ENCODE measurements at places on chromosomes 5 and 9.

DNA sequence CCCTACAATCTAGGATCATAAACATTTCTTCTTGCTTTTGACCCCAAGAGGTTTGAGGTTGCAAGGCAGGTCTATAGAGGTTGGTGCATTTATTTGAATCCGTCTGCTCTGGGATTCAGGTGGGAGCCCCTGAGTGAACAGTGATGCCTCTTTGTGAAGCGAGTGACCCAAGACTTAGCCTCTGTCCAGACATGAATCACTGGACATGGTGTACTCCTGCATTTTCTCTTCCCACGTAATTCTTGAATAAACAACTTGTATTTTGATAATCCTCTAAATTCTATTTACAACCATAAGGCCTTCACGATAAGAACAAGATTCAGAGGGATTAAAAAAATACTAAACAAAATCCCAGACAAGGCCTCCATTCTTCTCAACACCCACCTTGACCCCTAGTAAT lies 67.5 kb upstream of the PLPP6 start:
- no peak for DNase-seq

GRCh38 chr5:10533226-10533625 lies 30.6 kb upstream of the ANKRD33B start:
- DNase-seq, result no peak

DNA sequence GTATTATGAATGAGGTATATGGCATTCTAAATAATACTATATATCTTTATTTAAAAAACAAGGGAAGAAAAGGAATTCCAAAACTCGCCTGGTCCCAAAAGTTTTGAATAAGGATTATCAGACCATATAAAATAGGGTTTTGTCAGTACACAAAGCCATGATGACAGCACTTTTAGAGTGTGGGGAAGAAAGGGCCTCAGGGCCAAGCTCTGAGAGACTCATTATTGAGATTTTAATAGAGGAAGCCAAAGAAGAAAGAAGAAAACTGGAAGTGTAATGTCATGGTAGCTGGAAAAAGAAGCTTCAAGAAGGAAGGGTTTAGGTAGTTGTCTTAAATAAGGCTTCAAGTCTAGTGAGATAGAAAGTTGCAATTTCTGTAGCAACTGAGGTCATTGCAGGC lies 53.0 kb downstream of the FCHO2 start:
- no peak for DNase-seq

GRCh38 chr5:108295578-108296368 lies 86.1 kb downstream of the FBXL17 start:
- DNase-seq, result no peak

DNA sequence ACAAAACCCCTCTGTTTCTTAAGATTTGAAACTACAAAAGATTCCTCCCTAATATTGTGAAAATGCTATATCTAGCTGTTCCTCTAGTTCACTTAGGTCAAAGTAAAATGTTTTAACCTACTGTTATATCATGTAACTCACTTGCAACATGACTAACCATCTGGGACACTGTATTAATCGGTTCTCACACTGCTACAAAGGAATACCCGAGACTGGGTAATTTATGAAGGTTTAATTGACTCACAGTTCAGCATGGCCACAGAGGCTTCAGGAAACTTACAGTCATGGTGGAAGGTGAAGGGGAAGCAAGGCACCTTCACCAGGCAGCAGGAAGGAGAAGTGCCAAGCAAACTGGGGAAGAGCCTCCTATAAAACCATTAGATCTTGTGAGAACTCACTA lies 34.7 kb downstream of the DIMT1 start:
- DNase-seq, result no peak

DNA sequence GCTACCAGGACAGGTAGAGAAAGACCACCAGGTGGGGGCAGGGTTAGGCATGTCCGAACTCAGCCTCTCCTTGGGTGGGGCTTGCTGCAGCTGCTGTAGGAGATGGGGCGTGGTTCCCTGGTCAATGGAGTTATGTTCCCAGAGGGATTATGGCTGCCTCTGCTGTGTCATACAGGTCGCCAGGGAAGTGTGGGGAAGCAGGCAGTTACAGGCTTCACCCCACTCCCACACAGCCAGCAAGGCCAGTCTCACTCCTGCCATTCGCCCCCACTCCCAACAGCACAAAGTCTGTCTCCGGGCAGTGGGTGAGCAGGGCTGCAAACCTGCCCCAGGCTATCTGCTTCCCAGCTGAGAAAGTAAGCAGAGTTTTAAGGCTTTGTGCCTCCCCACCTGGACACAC lies 20.0 kb upstream of the CEP72 start:
- no peak for DNase-seq

- no peak for DNase-seq
Measured at GRCh38 chr5:79561525-79561893, 47.6 kb upstream of the HOMER1 start.

GRCh38 chr5:24245821-24246220 lies 399.0 kb downstream of the CDH10 start:
- DNase-seq, result no peak

GRCh38 chr9:128636556-128637530 lies 19.8 kb downstream of the DYNC2I2 start:
- no peak for DNase-seq

GRCh38 chr5:171437286-171437821 lies 17.9 kb downstream of the FGF18 start:
- DNase-seq, result no peak

GRCh38 chr5:95252801-95253200 lies 32.1 kb downstream of the MCTP1 start:
- DNase-seq, result no peak

DNA sequence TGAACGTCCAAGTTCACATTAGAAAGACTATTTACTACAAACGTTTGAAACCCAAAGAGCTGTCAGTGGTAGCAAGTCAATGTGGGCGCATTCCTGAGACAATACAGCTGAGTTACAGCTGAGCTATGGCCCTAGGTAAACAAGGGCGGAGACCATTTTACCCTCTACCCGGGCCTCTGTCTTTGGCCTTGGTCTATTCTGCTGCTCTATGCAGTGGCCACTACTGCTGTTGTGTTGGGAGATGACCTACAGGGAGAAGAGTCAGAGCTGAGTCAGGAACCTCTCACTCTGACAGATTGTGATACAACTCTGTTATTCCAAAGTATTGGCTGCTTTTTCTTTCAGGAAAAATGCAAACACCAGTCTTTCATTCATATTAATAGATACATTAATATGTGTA lies 700.6 kb downstream of the SEMA5A start:
- no peak for DNase-seq

DNA sequence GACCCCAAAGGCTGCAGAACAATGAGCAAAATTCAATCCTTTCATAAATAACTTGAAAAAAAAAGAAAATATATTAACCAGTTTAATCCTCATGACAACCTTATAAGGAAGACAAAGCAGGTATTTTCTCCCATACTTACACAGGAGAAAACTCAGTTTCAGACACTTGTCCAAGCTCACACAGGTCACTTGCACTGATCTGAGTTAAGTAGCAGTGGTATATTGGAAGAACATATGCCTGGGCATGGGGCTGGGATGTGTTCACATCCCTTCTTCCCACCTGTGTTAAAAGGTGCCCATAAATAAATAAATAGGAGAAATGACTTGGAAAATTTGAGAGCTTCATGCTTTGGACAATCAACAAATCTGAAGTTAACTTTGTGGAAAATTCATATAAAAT lies 63.5 kb upstream of the SELENOP start:
- no peak for DNase-seq

DNA sequence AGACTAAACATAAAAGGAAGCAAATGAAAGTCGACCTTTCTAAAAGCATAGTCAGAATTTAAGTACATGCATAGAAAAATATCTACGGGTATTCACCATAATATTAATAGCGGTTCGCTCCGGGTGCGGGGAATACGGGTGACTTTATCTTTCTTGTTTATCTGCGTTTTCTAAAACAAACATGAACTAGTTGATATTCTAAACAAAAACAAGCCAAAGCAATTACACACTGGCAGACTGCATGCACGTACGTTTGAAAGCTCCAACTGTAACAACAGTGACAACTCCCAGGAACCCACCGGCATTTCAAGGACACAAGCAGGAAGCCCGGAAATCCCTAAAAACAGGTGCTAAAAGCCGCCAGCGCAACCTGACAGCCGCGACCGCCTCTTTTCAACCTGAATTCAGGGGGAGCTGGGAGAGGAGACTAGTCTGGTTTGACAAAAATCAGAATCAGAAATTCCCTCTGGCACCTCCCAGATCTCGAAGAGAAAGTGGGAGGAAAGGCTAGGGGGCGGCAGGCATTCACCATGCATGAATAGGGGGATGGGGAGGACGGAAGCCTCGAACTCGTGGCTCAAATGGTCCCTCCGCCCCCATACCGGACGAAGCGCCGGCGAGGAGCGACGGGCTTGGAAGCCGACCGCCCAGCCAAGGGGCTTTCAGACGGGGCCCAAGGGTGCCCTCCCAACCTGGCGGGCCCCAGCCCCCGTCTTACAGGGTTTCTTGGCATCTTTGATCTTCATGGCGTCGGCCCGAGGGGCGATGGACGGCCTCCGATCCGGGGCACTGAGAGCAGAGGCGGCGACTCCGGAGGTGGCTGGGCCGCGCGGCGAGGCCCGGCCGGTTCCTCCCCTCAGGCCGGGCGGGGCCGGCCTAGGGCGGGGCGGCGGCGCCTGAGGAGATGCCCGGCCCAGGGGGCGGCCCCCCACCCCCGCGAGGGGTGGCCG lies at the start of gene PANK3:
TSS of gene PANK3 (minus strand) at position 831 of the 950 bp plus-strand sequence. CDS start at position 746, 85 bp downstream.
- DNase-seq, result no peak

- DNase-seq, result peak; percentile 24
Measured at GRCh38 chr9:34650816-34651215, 1.2 kb upstream of the IL11RA start.

GRCh38 chr5:133754575-133755169 lies 142.3 kb upstream of the FSTL4 start:
- no peak for DNase-seq

GRCh38 chr5:159342840-159343239 lies 12.6 kb upstream of the IL12B start:
- DNase-seq, result no peak

GRCh38 chr5:83026930-83027687 lies 50.1 kb downstream of the TMEM167A start:
- no peak for DNase-seq

DNA sequence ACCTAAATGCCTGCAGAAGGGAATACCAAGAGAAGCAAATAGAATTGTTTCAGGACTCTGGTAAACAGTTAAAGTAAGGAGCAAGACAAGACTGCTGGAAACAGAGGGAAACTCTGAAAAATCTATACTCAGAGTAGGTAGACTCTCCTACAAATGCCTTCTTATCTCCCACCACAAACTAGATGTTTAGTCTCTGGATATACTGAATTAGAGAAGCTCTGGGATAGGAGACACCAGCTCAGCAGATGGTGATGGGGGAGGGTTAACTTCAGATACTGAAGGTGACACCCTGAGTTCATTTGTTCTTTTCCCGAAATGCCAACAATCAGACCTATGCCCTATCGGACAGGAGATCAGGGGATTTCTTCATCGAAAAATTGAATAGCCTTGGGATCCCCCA lies 54.1 kb upstream of the CHD1 start:
- DNase-seq, result no peak

GRCh38 chr5:153659039-153659736 lies 168.7 kb downstream of the GRIA1 start:
- no peak for DNase-seq

- no peak for DNase-seq
Measured at GRCh38 chr5:179618923-179619554, 4.4 kb downstream of the HNRNPH1 start.

DNA sequence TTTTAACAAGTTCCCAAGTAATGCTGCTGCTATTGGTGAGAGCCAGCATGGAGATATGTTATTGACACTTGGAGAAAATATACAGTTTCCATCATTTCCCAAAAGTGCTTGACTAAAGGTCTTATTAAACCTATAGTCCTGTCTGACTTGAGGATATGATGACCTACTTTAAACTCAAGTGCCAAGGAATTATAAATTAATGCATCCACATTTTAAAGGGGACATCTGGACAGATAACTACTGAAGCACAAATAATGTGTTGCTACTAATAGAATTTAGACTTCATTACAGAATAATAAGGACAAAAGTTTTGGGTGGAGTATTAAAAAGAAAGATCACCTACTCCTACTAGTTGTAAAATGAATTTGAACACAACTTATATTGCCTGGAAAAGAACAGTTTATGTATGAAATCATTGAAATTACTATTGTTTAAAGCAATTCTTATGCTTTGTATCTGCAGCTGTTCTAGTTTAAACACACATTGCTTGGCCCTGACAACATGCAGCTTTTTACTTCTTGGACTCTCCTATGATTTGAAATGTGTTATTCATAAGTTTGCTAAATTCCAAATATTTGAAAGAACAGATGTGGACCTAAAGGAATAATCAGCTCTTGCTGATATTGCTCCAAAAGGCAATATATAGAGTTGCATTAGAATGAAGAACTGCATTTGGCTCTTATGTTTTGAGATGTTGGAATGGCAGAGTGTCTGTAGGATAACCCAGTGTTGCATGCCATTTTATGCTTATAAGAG lies 73.4 kb downstream of the SGCD start:
- no peak for DNase-seq

DNA sequence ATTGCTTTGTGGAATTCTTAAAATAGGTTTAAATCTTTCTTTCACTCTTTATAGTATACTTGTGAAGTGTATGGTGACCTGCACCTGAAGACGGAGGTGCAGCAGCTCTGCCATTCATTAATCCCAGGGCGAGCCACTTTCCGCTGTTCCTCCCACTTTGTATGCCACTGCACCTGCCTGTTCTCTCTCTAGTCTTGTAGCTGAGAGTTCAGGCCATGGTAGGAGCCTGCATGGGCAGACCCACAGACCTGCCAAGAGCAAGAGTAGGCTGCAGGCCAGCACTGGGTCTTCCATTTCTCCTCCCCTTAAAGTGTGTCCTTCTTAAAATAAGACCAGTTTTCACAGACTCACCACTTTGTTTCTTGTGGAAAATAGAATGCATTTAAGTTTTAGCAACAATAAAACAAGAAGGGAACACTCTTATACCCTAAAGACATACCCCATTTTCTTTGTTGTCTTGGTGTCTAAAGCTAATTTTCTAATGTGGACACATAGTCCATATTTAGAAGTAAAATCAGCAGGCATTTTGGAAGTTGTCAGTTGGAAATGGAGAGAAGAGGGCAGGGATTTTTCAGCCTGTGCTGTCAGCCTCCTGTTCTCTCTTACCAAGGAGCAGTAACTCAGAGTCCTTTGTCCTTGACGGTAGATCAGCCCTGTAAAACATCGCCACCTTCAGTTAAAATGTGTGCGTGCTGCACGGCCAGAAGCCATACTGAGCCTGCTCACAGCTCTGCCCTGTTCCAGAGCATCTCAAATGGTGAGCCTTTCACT lies 103.2 kb downstream of the SNCAIP start:
- no peak for DNase-seq

DNA sequence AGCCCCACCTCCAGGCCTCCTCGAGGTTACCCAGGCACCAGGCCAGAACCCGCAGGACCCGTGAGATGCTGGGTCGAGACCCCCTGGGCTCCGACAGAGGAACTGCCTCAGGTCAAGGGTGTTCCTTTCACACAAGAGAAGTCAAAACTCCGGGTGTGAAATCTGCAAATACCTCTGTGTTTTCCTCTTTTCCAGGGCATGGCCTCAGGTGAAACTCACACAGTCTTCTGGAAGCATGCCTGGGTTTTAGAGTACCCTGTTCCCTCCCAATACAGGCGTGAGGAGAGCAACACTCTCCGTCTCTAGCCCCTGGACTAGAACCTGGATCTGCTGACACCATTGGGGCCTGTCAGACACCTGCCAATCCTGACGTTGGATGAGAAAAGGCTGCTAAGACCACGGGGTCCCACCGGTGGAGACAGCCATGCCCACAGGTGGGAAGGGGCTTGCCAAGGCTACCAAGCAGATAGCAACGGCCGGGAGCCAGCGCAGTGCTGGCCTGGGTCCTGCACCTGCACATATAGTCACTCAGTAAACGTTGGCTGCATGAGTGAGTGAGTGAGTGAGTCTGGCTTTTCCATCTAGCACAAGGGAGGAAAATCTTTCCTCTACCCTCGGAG lies 182.0 kb upstream of the PPP1R26 start:
- no peak for DNase-seq

GRCh38 chr5:126199467-126199866 lies 223.7 kb upstream of the GRAMD2B start:
- no peak for DNase-seq
